ENCODE measurements at places on chromosomes 7 and 10. TPM values are rescaled to one million over a fixed set of nuclear protein-coding genes. Genes with fewer than 3 reads are reported as not detected.

ANKRD30A gene
- not detected for total RNA-seq

PPP1R17 gene
- total RNA-seq: not detected

EEPD1 gene
- 30.1 TPM for total RNA-seq

PIP gene
- total RNA-seq: 2.2 TPM

SLC26A3 gene
- total RNA-seq: 0.91 TPM

PFKP gene
- total RNA-seq: 86.9 TPM

CYP26C1 gene
- 0.09 TPM for total RNA-seq

DNA sequence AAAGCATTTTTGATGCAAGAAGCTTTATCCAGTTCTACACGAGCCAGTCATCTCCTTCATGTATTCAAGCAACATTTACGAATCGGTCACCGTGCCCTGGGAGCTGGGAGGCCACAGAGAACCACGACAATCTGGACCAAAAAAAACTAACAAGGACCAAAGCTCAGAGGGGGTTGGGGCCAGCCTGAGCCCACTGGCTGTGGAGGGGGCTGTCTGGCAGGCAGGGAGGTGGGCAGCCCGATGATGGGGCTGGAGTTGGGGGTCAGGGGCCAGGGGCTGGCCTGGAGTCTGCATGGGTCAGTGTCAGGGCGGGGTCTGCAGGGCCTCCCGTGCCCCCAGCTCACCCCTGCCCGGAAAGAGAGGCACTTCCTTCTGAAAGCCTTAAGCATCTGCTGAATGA is 12.5 kb upstream of the GRIFIN start:
- DNase-seq: no peak

DNA sequence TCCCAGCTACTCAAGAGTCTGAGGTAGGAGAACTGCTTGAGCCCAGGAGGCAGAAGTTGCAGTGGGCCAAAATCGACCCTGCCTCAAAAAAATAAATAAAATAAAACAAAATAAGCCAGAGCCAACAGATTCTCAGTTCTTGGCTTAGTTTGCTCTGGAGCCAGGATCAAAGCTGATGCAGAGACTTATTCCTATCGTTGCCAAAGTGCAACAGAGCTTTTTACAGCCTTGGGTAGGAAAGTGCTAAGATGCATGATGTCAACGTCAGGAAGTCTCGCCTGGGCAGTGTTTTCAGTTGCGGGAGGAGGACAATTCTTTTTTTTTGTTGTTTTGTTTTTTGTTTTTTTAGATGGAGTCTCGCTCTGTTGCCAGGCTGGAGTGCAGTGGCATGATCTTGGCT is 43.8 kb upstream of the CYTH3 start:
- DNase-seq: no peak

- DNase-seq: no peak
Measured at GRCh38 chr7:150784954-150785353, 15.2 kb downstream of the TMEM176B start.

DNA sequence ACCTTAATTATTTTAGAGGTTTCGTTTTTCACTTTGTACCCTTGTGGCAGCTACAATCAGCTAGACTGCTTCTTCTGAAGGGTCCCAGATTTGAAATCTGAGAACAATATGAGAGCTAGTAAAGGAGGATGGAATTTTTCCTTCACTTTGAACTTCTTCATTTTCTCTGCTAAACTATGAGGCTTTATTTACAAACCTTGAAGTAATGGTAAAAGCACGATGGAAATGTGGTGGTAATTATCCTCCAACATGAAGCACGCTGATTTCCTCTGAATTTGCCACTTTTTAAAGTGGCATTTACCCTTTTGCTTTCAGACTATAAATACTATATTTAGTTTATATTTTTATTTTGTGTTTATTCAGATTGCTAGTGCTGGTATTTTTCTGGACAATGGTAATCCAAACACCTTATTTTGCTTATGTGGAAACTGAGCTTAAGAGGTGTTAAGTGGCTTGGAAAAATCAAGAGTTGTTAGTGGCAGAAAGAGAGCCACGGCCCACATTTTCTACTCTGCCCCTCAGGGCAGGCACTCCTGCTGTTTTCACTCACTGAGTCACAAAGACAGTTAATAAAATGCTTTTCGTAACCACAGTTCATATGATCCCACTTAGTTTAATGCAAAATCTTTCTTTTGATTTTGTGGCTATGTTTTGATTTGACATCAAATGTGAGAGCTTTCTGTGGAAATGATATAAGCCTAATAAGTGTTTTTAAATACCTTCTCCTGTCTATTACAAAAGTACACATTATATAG is 2.7 kb downstream of the SSMEM1 start:
- no peak for DNase-seq

DNA sequence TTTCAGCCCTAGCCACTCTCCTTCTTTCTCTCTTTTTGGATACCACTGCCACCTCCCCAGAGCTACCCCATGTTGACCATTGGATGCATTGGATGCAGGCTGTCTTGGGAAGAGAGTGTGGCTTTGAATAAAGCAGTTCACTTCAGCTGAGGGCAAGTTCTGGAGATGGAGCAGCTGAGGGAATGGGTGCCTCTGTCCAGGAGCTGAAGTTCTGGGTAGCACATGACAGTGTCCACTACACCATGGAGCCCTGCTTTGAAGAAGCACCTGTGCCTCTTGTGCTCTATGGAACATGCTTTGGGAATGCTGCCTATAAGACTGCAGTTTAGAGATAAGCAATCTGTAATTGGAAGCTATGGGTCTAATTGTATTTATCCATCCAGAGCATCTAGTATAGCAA is 1028.7 kb downstream of the TYW1 start:
- DNase-seq: no peak

GRCh38 chr7:111730476-111731300 is 168.4 kb upstream of the IMMP2L start:
- no peak for DNase-seq

GRCh38 chr10:3173171-3173878 is 743 bp upstream of the PITRM1 start:
- DNase-seq: no peak

DNA sequence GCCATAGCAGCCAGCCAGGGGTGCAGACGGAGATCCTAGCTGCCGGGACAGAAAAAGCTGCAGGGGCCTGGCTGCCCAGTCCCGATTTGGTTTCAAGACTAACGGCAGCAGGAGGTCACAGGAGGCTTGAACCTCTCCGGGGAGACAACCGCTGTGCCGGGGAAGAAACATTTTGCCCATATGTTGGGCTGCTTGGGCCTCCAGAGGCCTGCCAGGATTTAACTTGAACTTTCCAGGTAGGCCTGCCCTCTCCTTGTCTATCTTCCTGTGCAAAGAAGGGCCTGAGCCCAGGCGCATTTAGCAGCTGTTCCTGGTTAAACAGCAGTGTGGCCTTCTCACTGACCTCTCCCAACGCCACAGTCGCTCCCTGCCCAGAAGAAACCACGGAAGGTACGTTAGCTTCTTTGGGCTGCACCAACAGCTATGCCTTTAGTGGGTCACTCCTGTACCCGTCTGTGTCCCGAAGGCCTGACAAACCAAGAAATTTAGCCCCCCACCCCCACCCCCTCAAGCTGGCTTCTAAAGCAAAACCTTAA is 17.1 kb upstream of the PTF1A start:
- DNase-seq: no peak

- no peak for DNase-seq
Measured at GRCh38 chr7:75072981-75073283, 670 bp downstream of the RCC1L start.

DNA sequence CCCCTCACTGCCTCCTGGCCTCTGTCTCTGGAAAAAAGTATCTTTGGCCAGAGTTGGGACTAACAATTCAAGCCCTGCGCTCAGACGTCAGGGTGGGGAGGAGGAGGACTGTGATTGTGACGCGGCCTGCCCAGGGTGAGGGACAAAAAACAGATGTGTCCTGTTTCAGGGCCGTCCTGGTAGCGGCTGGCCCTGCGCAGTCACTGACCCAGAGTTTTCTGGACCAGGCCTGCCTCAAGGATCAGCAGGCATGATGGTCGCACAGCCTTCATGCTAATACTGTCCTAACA is 110.1 kb downstream of the CYTH3 start:
- no peak for DNase-seq

DNA sequence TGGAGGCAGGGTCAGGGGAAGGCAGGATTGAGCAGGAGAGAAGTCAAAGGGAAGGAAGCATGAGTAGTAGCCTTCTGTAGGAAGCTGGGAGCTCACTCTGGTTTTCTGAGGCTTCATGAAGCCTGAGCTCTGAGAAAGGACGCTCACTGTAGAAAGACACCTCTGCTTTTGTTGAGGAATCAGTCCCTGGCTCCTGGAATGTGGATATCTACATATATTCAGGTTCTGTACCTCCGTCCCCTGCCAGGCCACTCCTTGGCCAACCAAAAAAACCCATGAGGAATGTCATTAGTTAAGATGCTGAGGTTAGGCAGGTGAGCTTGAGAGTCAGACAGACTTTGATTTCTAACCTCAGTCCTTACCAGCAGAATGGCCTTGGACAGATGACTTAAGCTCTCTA is 283.5 kb upstream of the HABP2 start:
- no peak for DNase-seq

GRCh38 chr7:154304740-154305700 is 252.8 kb downstream of the DPP6 start:
- no peak for DNase-seq

DNA sequence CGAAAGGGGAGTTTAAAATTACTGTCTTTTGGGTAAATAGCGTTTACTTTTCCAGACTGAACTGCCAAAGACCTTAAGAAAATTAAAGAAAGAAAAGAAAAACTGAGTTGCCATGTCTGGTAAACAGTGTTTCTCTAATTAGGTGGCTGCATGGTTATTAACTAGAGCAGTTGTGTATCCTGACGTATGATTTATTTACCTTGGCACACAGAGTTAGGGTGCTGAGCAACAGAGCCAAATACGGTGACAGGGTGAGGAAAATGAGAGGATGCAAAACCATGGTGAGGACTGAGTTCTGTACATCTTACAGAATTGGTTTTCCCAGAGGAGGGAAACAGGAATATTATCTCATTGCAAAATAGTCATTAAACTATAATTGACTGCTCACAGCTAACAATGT is 546.4 kb upstream of the FZD8 start:
- DNase-seq: no peak

- DNase-seq: no peak
Measured at GRCh38 chr10:94223702-94224370, 138.9 kb downstream of the NOC3L start.

DNA sequence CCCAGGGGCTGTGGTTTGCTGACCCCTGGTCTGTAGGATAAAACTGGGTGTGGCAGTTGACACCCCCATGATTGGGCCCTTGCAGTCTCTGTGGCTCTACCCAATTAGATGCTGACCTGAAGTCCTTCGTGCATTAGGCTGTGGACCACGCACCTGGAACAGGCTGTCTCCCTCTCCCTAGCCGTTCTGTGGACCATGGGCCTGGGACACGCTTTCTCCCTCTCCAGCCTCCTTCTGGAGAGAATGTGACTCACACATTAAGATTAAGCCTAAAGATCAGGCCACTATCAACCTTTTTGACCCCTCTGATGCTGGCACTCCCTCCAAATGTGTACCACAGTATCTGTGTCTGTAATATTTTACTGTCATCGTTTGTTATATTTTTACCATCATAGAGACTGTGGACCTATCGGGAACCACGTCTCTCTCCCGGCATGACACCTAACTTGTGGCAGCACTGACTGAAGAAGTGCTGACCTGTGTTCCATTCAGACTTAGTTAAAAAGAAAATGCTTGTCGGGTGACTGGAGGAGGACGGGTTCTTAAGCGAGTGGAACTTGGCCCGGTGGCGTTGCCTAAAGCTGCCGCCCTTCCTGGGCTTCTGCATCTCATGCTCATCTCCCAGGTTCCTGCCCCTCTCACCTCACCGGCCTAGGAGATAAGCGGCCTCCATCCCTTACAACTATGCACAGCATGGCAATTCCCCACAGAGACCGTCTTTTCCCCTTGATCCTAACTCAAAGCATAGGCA is 92.8 kb downstream of the WDR37 start:
- DNase-seq: no peak

GRCh38 chr7:24392774-24393173 is 108.8 kb downstream of the NPY start:
- no peak for DNase-seq

DNA sequence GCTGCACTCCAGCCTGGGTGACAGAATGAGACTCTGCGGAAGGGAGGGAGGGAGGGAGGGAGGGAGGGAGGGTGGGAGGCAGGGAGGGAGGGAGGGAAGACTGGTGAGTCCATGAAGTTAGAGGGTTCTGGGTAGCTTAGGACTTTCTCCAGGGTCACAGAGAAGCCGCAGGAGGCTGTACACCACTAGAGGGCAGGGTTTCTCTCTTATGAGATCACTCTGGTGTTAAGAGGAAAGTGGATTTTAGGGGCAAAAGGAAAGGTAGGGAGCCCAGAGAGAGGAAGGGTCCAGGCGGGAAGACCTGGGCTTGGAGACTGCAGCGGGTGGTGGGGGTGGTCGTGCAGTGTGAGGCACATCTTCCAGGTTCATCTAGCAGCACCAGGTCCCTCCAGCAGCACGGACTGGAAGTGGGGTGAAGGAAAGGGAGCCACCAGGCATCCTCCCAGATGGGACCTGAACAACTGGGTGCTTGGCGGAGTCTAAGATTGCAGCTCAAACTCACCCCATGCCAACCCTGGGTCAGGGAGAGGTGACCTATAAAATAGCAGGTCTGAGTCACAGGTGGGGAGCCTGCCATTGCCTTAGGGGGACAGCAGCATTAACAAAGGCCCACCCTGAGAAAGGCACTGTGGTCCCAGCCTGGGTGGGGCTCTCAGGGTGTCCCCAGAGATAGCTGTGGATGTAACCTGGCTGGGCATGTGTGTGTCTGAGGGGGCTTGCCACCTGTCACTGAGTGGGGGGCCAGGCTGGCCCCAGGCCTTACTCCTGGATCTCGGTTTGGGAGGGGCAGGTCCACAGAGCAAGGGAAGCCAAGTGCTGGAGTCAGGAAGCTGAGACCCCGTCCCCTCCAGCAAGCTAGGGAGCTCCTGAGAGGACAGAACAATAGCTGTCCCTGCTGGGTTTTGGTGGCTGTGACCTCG is 48.5 kb upstream of the SLC29A3 start:
- no peak for DNase-seq

GRCh38 chr7:116731445-116732335 is 59.7 kb downstream of the MET start:
- no peak for DNase-seq

DNA sequence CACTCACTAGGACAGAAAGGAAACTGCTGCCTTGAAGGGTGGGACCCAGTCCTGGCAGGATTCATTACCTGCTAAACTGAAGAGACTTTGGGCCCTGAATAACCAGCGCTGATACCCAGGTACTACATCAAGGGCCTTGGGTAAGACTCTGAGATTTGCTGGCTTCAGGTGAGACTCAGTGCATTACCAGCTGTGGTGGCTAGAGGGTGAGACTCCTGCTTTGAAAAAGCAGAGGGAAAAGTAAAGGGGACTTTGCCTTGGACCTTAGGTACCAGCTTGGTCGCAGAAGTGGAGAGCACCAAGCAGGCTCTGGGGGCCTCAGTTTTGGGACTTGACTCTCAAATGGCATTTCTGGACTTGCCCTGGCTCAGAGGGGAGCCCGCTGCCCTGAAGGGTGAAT is 673.3 kb downstream of the NXPH1 start:
- DNase-seq: no peak

GRCh38 chr10:106508950-106509349 is 655.6 kb downstream of the SORCS1 start:
- DNase-seq: no peak

DNA sequence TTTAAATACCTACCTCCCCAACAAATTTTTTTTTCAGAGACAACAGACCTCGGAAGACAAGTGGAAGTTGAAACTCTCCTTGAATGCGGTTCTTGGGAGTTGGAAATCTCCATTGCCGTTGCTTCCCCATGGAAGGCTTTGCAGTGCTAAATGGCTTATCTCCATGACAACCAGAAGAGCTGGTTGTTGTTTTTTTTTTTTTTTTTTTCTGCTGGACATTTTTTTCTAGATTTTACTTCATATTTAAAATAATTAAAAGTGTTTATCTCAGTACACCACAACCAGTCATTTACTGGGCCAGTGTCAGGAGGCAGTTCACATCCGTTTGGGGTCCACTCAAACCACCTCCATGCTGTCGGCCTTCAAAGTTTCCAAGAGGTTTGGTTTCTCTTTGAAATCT is 348.5 kb upstream of the PRKCQ start:
- DNase-seq: no peak
